NCI-H2081 treated with DMSO at 0.1 percent for 48 hours (cell line): ENCODE measurements at places on chromosomes 11 and 22.

DNA sequence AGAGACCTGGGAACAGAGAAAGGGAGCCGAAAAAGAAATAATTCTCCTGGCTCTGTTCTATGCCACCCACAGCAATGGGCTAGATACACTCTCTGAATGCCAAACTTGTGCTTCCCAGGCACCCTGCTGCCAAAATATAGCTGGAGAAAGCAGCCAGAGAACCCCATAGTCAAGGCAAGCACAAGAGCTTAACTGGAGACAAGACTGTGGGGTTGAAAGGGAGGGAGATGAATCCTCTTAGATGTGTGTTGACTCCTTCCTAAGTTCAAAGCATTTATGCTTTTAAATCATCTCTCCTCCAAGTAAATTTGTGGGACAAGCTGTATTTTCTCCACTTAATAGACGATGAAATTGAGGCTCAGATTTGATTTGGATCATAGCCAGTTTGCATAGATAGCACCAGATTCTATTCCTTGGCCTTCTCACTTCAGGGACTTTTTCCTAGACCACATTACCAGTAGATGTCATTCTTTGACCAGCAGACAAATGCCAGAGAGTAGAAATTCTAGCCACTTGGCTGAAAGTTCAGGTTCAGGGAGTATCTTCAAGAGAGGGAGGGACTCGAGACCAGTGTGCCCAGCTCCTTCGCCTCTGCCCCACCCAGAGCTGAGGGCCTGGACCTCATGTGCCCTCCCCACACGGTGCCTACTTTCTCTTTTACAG lies 16.5 kb upstream of the ETS1 start:
- no peak for DNase-seq

- DNase-seq: no peak
Measured at GRCh38 chr11:61011229-61011870, 39.9 kb downstream of the CD6 start.

- no peak for DNase-seq
Measured at GRCh38 chr22:37745548-37746365, 48.9 kb downstream of the TRIOBP start.

DNA sequence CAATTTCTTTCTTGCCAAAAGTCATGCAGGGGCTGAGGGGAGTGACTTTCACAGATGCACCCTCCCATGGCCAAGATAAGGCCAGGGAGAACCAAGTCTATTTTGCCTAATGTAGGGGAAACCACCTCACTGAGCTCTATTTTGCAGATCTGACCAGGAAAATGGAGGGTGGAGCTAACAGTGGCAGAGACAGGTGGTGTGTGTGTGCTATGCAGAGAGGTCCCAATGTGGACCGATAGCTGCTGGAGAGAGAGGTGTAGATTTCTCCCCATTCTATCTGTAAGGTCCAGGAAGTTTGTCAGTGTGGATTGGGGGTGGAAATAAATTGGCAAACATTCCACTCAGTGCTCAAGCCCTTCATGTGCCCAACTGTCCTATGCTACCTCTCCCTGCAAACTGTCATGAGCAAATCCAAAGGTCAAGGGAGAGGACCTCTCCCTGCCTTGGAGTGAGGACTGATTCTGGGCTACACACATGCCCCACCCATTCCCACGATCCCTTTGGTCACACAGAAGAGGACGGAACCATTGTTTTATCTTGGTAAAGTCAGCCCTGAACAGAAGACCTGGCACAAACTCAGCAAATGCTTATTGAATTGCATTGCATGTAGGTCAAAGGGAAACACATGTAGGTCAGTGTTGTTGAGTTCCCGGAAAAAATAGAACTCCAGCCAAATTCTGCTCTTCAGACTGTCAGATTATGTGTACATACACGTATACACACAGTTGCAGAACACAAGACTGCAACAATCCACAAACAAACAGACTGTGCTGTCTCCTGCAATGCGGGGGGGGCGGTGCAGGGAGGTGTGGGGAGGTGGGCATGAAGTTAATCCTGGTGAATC lies 65.9 kb downstream of the C11orf58 start:
- no peak for DNase-seq

GRCh38 chr11:76139314-76139713 lies 67.0 kb downstream of the WNT11 start:
- no peak for DNase-seq

DNA sequence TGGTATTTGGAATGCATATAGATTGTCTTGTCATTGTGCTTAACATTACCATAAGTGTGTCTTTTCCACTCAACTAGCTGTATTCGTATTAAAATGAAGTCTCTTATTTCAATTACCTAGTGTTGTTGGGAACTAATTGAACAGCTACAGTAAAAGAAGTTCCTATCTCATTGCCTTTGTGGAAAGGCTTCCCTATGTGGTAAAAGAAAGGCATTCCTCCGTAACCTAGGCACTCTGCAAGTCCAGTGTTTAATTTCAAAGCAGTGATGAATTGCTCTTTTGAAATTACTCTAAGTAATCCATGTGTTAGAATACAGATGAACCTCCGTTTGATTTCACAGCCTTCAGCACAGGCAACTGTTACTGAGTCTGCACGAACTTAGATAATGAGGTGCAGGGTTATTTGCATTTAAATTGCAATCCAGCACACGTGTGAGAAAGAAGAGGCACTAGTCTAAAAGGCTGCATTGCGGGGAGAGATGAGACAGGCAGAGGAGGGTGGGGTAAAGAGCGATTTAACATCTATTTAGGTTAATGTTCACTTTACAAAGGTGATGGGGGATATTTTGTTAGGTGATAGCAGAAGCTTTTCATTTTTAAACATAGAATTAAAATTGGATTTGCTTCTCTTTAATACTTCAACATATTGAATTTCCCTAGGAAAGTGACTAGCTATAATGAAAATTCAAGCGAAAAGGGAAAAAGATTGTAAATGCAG lies 25.0 kb upstream of the CRTAM start:
- no peak for DNase-seq

DNA sequence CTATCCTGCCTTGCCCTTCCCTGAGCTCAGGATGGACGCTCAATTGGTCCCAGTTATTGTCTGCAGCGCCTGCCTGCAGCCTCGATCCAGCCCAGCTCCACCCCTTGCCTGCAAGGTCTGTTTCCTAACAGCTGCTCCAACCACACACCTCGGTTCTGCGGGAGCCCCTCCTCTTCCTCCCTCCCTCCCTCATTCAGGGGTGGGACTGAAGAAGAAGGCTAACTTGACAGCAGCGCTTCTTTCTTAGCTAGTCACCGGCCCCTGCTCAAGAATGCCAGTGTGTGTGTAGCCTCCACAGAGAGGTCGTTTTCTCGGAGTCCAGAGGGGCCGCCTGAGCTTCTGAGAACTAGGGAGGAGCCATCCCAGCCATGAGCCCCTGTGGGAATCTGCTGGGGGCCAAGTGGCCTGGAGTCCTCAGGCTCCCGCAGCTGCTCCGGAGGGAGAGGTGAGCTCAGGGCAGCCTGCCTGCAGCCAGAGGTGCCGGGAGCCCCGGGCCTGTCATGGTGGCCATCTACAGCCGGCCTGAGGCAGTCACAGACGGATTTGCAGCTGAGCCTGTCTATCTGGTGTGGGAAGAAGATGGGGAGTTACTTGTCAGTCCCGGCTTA lies 36.1 kb downstream of the LIMK2 start:
- no peak for DNase-seq

GRCh38 chr11:17917556-17917955 lies 95.3 kb downstream of the SERGEF start:
- DNase-seq: no peak

- DNase-seq: no peak
Measured at GRCh38 chr11:21806508-21806907, 386.4 kb upstream of the ANO5 start.

DNA sequence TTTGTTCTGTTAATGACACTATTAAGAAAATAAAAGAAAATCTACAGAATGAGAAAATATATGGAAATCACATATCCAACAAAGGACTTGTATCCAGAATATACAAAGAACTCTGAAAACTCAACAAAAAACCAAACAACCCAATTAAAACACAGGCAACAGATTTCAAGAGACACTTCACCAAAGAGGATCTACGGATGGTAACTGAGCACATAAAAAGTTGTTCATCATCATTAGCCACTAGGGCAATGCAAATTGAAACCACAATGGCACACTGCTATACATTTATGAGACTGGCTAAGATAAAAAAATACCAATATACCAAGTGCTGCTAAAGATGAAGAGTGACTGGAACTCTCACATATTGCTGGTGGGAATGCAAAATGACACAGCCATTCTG lies 34.5 kb upstream of the SLC25A1 start:
- no peak for DNase-seq

DNA sequence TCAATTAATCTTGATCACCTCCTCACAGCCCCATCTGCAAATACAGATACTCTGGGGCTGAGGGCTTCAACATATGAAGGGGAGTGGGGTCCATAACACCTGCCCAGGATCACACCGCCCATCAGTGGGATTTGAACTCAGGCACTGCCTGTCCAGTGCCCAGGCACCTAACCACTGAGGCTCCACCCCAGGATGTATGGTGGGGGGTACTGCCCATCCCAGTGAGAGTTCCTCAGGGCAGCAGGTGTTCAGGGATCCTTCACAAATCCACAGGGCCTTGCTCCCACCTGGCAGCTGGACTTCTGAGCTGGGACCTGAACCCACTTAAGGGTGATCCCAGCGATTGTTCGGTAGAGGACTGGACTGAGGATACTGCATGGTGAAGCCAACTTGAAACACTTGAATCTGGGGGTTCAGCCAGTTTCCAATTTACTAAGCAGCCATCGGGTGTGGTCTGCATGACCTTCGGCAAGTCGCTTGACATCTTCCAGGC lies 33.3 kb downstream of the PRDM11 start:
- no peak for DNase-seq

GRCh38 chr22:25076336-25076735 lies 123.3 kb upstream of the CRYBB3 start:
- DNase-seq: no peak

DNA sequence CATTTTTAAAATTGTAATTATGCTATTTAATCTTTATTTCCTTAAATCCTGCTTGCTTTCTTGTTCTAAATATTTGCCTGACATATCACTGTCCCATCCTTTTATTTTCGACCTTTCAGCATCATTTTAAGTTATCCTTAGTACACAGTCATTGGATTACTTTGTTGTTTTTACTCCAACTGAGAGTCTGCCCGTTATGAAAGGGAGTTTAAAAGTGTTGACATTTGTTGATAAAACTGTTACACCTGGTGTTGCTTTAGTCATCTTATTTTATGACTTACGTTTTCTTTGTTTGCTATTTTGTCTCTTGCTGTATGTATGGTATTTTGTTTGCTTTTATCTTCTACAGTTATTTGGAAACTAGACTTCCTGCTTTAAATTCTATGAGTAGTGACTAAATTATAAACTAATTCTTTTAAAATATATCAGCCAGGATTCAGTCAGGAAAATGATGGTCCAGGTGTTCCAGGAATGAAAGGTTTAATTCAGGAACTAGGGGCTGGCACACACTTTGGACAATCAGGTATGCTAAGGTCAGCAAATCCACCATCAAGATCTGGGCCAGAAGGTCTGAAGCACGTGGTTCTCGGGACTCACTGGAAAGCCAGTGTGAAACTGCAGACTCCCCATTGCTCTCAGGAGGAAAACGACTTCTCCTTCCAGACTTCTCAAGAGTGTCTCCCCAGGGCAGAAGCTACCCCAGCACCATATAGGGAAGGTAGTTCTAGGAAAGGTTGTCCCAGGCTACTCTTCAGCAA lies 86.0 kb downstream of the RASSF10 start:
- DNase-seq: peak; percentile 24

- no peak for DNase-seq
Measured at GRCh38 chr22:35984183-35985175, 44.1 kb downstream of the RBFOX2 start.

GRCh38 chr11:122646549-122647340 lies 8.8 kb upstream of the UBASH3B start:
- DNase-seq: no peak

GRCh38 chr11:20617346-20618005 lies 18.1 kb downstream of the SLC6A5 start:
- no peak for DNase-seq

- no peak for DNase-seq
Measured at GRCh38 chr22:17820879-17821439, 46.7 kb upstream of the BID start.

DNA sequence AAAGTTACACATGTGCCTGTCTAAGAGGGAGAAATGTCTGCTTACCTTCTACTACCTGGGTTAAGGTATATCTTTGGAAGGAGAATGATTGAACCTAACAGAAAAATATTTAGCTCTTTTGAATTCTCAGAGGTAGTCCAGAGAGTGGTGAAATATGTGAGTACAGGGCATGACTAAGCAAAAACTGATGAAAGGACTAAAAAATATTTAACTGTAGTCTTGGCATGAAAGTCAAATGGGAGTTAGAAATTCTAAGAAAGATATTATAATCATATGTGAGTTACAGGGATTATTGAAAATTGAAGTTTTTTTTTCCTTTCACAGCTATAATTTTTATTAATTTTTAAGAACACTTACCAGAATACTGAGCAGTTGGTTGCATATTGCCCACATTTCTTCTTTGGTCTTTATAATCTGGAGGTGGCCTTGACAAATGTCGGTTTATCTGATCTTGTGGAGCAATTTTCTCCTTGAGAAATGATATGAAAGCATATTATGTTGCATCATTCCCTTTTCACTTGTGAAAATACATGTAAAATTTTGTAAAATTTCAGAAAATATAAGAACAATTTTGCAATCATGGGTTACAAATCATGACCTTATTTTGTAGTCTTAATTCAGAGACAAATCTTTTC lies 61.4 kb upstream of the MTMR2 start:
- no peak for DNase-seq

DNA sequence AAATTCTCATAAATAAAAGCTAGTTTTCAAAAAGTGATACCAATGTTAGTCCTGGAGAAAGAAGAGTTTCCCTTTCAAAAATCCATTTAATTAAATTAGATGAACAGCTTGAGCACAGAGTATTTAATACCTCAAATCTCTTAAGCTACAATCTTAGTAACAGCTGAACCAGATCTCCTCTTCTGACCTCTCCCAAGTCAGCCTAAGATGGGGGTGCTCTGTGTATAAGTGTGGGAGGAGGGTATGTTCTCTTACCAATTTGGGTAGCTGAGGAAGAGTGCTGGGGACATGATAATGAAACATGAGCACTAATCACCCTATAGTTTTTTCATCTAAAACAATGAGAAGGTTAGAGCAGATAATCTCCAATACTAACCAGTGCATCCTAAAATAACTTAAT lies 9.6 kb downstream of the TPH1 start:
- no peak for DNase-seq

- no peak for DNase-seq
Measured at GRCh38 chr22:20545681-20546521, 38.5 kb downstream of the MED15 start.

GRCh38 chr11:86035164-86035563 lies 33.7 kb downstream of the PICALM start:
- DNase-seq: no peak
